ENCODE measurements at places on chromosomes 7 and 10. TPM values are rescaled to one million over a fixed set of nuclear protein-coding genes. Genes with fewer than 3 reads are reported as not detected.

C10orf67 gene
- not detected for total RNA-seq

DEPP1 gene
- 155 TPM for total RNA-seq

MACC1 gene
- 6.9 TPM for total RNA-seq

GIMAP7 gene
- total RNA-seq: 16.0 TPM

SAMD9L gene
- 8.6 TPM for total RNA-seq

SMO gene
- 22.1 TPM for total RNA-seq

SFMBT2 gene
- 12.5 TPM for total RNA-seq

SCART1 gene
- 1.5 TPM for total RNA-seq

SPACDR gene
- not detected for total RNA-seq

GHRHR gene
- total RNA-seq: not detected

FXYD4 gene
- not detected for total RNA-seq

LIPM gene
- total RNA-seq: not detected

TMEM273 gene
- 17.9 TPM for total RNA-seq

GSTO2 gene
- total RNA-seq: 13.8 TPM

KAZALD1 gene
- total RNA-seq: 4.2 TPM

KCNIP2 gene
- 5.9 TPM for total RNA-seq

MGAM2 gene
- not detected for total RNA-seq

PIK3CG gene
- 4.4 TPM for total RNA-seq

ACSL5 gene
- total RNA-seq: 8.3 TPM

SLC13A1 gene
- total RNA-seq: not detected

GPR146 gene
- 36.1 TPM for total RNA-seq

OR2A1 gene
- 0.25 TPM for total RNA-seq

SPDYE2 gene
- total RNA-seq: not detected

ZP3 gene
- total RNA-seq: 2.7 TPM

SPDYE2B gene
- total RNA-seq: not detected

Data from vagina (tissue), 2 donors.